ENCODE measurements at places on chromosomes 16 and 17.

- DNase-seq, result no peak
Measured at GRCh38 chr17:75039238-75039637, 7.5 kb downstream of the ATP5PD start.

DNA sequence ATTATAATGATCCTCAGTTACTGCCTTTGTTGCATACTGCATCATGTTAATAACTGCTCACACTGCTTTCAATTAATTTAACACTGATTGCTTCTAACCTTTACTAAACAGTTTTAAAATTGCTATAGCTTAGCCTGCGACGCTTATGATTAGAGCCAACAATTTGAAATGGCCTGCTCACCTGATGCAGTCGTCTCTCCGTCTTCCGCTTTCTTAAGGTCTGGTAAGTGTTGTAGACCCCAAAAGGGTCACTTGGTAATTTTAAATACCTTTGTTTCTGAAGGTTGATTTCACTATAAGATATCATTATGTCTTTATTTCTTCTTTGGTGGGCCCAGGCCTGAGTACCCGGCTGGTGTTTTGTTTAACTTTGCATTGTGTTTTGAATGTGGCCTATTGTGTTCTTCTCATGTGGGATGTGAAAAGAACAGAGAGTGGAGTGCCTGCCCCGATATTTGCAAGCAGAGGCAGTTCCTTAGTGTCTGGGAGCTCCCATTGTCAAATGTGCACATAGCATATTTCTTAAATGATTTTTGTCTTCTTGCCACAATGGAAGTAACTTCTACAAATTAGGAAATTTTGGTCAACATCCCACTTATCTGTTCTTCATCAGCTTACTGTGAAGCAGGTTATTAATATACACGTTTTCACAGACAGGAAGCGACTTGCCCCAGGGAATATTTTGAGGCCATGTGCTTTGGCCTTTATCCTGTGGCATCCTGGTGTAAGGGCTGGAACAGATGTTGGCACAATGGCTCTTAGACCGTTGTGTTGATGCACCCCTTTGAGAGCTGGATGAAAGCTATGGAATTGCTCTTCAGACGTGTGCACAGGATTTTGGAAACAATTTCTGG, 2.9 kb downstream of the PHKB start:
- no peak for DNase-seq

GRCh38 chr16:87715658-87716057, 50.1 kb downstream of the KLHDC4 start:
- DNase-seq, result peak; percentile 45

- DNase-seq, result no peak
Measured at GRCh38 chr16:11620243-11621003, 33.7 kb upstream of the LITAF start.

DNA sequence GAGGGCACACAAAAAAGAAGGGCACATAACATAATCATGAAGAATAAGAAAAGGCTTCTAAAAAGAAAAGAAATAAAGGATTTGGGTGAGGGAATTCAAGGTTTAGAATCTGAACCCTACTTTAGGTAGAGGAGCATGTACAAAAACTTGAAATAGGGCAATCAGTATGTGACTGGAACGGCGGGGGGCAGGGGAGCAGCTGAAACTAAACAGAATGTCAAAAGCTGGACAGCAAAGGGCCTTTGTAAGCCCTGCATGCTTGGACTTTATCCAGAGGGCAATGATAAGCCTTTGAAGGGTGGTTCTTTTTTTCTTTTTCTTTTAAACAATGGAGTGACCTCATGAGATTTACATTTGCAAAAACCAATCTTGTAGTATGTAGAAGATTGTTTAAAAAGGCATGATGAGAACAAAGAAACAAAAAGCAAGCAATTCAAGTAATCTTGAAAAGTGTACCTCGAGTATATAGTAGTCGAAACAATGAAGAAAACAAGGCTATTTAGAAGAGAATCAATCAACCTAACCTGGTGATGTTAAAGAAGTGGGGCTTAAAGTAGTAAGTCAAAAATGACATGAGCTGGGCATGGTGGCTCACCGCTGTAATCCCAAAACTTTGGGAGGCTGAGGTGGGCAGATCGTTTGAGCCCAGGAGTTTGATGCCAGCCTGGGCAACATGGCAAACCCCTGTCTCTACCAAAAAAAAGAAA, 46.7 kb upstream of the ANKFY1 start:
- no peak for DNase-seq

DNA sequence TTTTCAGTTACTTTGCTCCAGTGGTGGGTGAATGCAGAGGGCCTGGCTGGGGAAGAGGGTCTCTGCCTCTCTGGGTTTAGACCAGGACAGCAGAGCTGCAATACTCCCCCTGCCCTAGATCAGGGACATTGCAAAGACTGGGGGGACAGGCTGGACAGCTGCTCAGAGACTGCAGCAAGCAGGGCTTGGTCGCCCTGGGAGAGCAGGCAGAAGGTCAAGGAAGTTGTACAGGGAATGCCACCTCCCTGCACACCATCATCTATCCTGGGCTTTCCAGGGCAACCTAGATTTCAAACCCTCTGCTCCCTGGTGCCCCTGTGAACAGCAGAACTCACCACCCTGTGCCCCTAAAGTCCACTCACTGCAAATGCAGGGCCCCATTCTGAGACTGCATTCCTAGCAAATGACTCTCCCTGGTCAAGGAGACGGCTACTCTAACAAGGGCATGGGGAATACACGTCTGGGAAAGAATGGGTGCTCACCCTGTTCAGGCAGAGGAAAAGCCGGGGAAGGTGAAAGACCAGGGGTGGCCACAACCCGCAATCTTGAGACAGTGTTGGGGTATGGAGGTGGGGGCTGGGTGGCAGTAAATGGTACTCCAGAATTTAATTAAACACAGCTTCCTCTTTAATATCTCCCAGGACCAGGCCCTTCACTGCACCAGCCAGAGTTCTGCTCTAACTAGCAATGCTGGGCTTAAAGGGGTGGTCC, 1.0 kb downstream of the KIFC3 start:
- peak; percentile 91 for DNase-seq

DNA sequence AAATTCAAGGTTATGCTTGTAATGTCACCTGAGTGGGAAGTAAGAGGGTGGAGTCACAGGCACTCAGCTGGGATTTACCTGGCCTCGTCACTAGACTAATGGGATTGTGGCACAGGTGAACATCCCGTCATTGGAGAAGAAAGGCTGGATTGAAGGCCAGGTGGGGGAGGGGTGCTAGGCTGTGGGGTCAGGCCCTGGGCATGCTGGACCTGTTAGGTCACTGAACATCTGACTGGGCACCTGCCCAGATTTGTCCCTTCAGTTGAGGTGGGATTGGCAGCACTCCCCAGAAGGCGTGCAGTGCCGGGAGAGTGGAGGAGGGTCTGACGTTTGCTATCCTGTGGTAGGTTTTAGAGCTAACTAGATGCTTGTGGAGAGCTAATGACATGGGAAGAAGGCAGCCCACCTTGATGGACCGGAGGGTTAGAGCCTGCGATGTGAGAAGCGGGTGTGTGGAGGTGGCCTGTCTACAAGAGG, 161.5 kb upstream of the ZNF267 start:
- no peak for DNase-seq

DNA sequence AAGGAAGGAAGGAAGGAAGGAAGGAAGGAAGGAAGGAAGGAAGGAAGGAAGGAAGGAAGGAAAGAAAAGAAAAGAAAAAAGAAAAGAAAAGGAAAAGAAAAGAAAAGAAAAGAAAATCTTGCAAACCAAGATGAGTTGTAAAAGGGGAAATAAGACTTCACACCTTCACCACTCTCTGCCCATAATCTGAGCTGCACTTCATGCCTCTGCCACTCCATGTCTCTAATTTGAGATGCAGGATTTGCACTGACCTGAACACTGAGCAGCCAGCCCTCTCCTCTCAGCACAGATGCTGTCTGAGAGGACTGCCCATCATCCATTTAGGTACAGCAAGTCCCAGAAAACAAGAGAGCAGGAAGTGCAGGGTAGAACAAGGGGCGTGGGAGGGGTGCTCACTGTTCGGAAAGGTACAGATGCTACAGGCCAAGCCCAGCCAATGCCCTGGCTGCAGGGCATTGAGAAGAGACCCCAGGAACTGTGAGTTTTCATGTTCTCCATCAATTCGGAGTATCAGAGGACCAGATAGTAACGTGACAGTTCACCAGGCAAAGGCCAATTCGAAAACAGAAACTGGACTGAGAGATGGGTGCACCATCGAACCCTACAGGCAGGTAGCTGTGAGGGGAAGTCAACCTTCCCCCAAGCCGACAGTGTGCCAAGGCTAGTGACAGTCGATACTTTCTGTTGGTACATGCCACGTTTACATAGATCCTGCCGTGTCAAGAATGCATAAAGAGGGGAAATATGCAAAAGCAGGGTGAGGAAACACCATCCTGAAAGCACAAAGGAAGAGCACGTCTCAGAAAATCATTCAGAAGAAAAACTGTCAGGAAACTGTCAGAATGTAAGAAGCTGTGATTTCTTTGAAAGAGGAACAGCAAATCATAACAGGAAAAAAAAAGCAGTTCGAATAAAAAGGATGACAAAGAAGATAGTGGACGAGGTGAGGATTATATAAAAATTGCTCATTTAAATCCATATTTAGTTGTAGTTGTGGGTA, 142.0 kb upstream of the RCVRN start:
- DNase-seq, result no peak

- DNase-seq, result no peak
Measured at GRCh38 chr16:70745536-70746025, 55.4 kb downstream of the VAC14 start.

DNA sequence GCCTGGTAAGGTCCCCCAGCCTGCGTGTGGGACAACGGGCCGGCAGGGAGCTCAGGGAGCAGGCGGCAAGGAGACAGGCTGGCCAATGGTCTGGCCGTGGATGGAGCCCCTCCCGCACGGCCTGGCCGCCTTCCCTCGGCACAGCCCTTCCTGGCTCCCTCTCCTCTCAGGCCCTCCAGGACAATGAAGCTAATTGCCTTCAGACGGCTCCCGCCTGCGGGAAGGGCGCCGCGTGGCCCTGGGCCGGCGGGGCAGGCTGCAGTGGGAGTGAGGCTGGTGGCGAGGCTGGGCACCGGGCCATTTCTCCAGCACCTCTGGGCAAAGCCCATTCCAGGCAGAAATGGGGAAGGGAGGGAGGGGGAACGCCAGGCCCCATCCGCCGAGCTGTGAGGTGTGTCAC, 50.9 kb downstream of the ENGASE start:
- DNase-seq, result no peak

DNA sequence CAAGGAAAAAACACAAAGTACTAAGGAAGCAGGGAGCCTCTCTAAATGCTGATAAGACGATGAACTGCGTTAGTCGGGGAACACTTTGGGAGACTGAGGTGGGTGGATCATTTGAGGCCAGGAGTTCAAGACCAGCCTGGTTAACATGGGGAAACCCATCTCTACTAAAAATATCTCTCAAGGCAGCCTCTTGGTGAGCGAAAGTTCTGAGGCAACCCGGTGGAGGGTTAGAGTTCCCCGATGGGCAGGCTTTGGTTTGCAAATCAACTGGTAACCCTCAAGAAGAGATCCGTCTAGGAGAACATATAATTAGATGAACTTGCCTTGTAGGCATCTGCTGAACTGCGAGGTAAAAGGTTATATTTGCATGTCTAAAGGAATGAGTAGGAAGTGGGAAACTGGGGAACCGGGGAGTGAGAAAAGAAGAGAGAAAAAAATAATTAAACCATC, 44.6 kb downstream of the WSB1 start:
- no peak for DNase-seq

DNA sequence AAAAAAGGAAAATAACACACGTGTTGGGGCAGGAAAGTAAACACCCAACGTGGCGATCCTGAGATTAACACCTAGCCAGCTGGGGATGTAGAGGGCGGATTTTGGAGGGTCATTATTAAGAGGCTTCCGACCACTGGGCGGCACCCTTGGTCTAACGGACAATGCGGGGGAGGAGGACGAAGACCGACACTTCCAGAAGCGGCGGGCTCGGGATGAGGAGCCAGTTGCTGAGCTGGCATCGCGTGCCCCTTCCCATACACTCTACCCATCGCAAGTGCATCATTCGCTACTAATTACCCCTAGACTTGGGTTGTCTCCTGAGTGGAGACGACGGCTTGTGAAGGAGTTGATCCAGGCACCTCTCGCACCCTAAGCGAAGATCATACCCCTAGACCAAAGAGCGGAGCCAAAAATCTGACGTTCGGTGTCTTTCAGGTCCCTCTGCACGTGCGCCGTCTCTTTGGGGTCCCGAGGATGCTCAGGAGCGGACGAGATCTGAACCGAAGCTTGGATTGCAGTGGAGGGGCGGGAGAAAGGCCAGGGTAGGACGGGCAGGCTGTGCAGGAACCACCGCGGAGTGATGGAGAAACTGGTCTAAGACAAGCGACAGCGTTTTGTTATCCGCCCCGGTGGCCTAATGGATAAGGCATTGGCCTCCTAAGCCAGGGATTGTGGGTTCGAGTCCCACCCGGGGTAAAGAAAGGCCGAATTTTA, 17.6 kb downstream of the ZNF213 start:
- DNase-seq, result peak; percentile 91

GRCh38 chr17:28478712-28479615, 5.5 kb downstream of the SLC13A2 start:
- no peak for DNase-seq

- DNase-seq, result no peak
Measured at GRCh38 chr17:56514264-56514663, 79.2 kb upstream of the NOG start.

DNA sequence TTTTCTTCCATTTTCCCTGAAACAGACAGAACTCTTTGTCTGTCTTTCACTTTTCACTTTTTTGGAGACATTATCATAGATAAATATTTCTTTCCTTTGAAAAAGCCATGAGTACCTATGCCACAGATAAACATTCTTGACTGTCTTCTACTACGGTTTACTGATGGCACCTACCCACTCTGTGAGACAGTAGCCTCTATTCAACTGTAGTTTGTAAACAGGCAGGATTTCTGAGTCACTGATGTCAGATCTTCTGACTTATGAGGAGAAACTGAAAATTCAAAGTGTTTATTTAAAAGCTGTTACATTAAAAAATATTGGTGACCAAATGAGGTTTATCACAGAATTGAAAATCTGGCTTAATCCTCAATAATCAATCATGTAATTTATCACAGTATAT, 658.4 kb downstream of the TOX3 start:
- DNase-seq, result peak; percentile 32

DNA sequence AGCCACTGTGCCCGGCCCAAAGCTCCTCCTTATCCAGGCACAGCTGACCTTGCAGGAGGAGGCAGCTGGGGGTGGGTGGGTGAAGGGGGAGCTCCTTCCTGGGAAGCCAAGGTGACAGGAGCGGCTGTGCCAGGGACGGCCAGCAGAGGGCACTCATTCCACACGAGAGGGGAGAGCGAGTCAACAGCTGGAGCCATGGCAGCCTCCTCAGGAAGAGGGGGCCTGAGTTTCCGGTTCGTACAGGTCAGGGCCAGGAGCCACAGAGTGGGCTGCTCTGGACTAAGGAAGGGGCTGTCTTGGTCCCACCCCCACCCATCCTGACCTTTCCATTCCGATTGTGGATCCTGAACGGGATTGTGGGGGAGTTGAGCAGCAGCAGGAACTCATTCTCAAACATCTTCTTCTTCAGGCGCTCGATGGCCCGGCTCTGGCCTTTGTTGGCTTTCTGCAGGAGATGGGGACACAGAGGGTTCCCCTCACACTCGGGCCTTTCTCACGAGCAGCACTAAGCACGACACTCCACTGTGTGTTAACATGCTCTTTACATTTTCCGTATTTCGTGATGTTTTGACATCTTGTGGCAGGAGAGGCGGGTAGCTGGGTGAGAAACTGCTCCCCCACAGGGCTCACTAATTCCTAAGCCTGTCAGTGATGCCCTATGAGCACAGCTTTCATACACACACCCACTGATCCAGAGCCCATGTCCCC, 61.6 kb downstream of the TIMM22 start:
- peak; percentile 74 for DNase-seq

GRCh38 chr16:84754353-84754856, 54.6 kb downstream of the USP10 start:
- peak; percentile 87 for DNase-seq

- no peak for DNase-seq
Measured at GRCh38 chr16:1713331-1713730, 7.3 kb downstream of the MAPK8IP3 start.

- no peak for DNase-seq
Measured at GRCh38 chr17:42268236-42268635, 8.0 kb downstream of the STAT5B start.
